Small intestine (tissue), 16 donors: ENCODE measurements at places on chromosomes 12 and 14. TPM values are rescaled to one million over a fixed set of nuclear protein-coding genes. Genes with fewer than 3 reads are reported as not detected.

DNA sequence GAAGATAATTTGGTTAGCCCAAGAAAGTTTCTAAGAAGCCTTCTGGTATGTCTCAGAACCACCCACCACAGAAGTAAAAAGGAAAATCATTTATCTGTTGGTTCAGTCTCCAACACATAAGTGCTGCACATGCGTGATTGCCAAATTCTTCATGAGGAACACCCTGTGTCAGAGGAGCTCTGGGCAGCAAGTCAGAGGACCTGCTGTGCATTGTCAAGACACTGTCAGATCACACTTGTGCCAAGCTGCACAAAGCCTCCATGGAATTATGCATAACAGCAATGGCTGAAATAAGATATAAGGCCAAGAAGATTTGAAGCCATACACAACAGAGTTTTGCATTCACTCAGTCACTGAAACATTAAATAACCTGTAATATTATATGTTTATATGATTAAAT lies 1304.7 kb upstream of the FLRT2 start:
- no peaks in the 10 kb centered on the region for H3K27me3 ChIP-seq
- no peaks in the 10 kb centered on the region for H3K36me3 ChIP-seq
- H3K27ac ChIP-seq, result no peak overlapping the region
- peak; percentile 6 for DNase-seq
- H3K4me3 ChIP-seq, result no peak overlapping the region

- H3K4me3 ChIP-seq, result no peak overlapping the region
- no peak overlapping the region for H3K27ac ChIP-seq
- peaks cover 3% of the 10 kb centered on the region for H3K36me3 ChIP-seq
- H3K27me3 ChIP-seq, result no peaks in the 10 kb centered on the region
- DNase-seq, result no peak
These were observed 106.1 kb downstream of the PDE3A start for GRCh38 chr12:20474443-20474842.

Gene APOLD1
- polyA plus RNA-seq, result 7.8 TPM

Gene PRH1
- polyA plus RNA-seq, result not detected

Gene RNASE3
- polyA plus RNA-seq, result not detected
